ENCODE measurements at places on chromosomes 5 and 9. TPM values are rescaled to one million over a fixed set of nuclear protein-coding genes. Genes with fewer than 3 reads are reported as not detected.

DNA sequence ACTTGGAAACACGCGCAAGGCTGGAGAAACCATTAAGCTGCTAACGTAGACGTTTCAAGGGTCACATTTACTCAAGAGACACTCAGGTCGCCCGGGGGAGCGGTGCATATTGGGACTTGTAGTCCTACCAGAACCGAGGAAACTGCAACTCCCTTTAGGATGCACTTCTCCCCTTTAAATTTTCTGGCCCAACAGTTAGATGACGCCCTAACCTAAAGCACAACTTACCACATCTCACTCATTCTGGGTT, 384 bp upstream of the DMXL1 start:
- no peak for DNase-seq

DNA sequence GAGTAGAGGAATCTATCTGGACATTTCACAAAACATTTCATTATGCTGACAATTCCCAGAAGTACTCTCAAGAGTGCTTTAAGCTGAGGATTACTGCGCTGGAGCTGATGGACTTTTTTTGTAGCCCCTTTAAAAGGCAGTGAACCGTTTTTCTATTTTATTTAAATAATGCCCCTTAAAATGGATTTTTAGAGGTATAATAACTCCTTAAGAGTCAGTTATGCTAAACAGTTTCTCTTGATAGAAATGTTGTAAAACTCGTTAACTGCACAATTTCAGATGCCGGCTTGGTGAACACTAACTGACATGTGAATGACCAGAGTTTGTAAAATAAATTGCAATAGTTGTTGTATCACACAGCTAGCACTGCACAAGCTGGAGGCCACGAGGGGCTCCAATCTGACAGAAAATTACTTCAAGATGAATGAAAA, 174.0 kb downstream of the NR2F1-AS1 start:
- no peak for DNase-seq

The ROR2 gene
- 2.8 TPM for total RNA-seq

- DNase-seq: peak; percentile 56
These were observed 41.6 kb downstream of the LPAR1 start for GRCh38 chr9:110996436-110997220.

- no peak for DNase-seq
These were observed 28.6 kb downstream of the PSIP1 start for GRCh38 chr9:15482146-15482545.

DNA sequence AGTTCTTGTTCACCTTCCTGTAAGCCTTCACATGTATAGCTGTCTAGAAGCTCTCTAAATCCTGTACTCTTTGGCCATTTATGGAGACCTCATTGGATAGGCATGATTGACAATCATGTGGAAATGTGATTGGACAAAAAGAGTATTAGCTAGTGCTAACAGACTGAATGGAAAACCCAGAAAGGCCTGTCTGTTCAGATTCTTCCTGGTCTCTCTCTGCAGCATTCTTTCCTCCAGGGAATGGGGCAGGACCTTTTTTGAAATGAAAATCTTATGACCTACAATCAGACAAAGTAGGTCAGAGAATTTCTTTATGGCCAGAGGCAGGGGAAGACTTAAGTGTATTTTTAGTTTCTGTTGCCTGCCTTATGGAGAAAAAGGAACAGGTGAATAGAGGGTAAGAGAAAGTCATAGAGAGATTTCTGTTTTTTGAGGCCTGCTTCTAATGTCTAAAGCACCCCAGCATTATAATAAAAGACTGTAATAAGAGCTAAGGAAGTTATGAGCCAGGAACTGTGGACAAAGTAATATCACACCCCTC, 152.4 kb upstream of the CCDC152 start:
- DNase-seq: no peak

The IRX2 gene
- total RNA-seq: 10.3 TPM

GRCh38 chr5:32020271-32020670, 153.8 kb downstream of the GOLPH3 start:
- no peak for DNase-seq

The ANKRD55 gene
- total RNA-seq: not detected

- DNase-seq: no peak
These were observed 656.3 kb upstream of the FAM174A start for GRCh38 chr5:99878830-99879229.

DNA sequence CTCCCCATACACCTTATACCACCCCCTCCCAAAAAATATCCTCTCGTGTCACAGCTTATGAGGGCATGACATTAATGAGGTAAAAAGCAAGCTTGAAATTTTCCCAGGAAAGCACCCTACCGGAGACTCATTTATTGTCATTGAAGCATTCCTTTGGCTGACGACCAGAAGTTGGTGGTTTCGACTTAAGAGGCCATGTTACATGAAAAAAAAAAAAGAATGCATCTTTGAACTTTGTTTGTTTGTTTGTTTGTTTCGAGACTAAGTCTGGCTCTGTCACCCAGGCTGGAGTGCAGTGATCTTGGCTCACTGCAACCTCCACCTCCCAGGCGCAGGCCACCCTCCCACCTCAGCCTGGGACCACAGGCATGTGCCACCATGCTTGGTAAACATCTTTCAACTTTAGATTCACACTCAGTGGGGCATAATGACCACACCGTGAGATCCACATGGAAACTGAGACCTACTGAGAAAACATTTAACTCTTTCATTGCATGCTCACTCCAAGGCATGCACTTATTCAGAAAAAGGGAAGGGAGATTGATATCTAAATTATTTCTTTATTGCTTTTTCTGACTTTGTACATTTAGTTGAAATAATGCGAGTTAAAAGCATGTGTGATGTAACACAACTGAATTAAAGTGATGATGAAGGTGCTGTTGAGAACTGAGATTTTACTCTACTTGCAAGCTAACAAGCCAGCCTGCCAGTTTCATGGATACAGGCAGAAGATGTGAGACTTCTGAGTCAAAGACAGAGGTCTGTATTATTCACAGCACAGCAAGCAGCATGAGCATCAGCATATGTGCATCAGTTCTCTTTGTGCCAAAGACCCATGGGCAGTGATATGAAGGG, 5.1 kb upstream of the RAB14 start:
- DNase-seq: peak; percentile 48

The RRAGA gene
- 8.2 TPM for total RNA-seq

- peak; percentile 13 for DNase-seq
These were observed 156.4 kb upstream of the RUSC2 start for GRCh38 chr9:35333551-35333950.

The IQGAP2 gene
- total RNA-seq: 6.9 TPM

- DNase-seq: no peak
These were observed 97.6 kb downstream of the GNAQ start for GRCh38 chr9:77933976-77934375.

DNA sequence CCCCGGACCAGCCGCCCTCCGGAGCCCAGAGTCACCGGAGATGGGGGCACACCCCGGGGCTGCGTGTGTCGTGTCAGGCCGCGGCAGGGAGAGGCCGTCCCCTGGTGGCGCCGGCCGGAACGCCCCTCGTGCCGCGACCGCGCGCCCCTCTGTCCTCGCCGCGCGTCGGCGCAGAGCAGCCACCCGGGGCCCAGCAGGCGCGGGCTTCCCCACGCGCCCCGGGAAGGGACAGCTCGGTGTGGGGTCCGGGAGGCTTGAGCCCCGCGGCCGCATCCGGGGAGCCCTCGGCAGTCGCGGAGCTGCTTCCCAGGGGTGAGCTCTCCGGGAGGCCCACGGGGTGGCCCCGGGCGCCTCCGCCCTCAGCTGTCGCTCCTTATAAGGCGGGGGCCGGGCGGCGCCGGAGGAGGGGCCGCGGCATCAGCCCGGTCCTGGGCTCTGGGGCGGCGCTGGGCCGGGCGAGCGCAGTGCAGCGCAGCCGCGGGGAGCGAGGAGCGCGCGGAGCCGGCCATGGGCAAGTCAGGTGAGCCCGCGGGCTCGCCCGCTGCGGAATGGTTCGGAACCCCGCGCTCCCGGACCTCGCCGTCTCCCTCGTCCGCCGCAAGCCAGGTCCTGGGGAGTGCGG, at the start of gene GLIPR2:
Gene GLIPR2, plus strand, starts transcription at position 462 of the 622 bp plus-strand sequence. Its CDS starts 46 bp downstream, at position 508.
- DNase-seq: peak; percentile 89

DNA sequence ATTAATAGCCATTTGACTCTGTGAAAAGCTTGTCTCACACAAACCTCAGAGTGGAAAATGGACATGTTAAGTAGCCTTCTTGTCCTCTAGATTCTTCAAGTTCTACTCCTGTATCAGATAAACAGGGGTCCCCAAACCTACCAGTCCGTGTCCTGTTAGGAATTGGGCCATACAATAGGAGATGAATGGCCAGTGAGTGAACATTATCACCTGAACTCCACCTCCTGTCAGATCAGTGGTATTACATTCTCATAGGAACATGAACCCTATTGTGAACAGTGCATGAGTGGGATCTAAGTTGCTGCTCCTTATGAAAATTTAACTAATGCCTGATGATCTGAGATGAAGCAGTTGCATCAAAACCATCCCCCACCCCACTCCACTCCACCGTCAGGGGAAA, 136.3 kb downstream of the TMEM232 start:
- no peak for DNase-seq

The TMEM215 gene
- total RNA-seq: 0.33 TPM

DNA sequence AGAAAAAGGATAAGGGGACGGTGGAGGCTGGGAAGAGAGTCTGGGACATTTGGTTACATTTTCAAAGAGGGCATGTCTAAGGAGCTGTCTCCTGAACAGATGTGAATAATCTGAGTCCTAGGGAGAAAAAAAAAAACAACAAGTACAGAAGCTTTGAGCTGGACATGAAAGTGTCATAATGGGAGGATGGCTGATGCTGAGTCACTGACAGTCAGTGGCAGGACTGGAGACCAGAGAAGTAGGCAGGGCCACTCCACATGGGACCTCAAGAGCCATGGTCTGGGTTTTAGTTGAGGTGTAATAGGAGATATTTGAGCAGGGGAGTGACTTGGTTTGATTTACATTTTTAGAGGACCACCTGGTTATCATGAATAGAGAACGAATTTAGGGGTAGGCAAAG, 70.6 kb downstream of the DPYSL3 start:
- DNase-seq: peak; percentile 64

DNA sequence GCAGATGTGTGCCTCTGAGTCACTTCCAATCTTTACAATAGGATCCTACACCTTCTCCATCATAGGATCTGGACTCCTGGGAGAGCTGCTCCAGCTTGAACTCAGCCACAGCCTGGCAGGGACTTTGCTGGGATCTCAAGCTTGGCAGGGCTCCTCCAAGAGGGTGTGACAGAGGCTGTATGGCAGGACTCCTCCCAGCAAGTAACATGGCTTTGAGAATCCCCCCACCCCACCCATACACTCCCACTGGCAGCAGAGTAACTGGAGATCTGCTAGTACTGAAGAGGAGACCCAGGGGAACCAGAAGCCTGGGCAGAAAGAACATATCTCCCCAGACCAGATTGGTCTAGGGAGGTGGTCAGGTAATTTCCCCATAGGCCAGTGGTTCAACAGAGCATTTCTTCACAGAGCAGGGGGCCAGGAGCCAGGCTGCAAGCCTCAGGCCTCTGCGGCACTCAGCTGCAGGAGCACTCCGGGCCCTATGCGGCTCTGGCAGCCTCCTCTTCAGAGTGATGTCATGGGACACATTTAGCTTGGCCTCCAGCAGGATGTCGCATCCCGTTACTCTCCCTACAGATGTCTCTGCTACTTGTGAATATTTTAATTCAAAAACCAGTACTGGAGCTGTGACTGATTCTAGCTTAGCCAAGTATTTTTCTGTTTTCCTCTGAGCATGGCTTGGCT, 1.7 kb upstream of the ACSL6 start:
- DNase-seq: no peak

DNA sequence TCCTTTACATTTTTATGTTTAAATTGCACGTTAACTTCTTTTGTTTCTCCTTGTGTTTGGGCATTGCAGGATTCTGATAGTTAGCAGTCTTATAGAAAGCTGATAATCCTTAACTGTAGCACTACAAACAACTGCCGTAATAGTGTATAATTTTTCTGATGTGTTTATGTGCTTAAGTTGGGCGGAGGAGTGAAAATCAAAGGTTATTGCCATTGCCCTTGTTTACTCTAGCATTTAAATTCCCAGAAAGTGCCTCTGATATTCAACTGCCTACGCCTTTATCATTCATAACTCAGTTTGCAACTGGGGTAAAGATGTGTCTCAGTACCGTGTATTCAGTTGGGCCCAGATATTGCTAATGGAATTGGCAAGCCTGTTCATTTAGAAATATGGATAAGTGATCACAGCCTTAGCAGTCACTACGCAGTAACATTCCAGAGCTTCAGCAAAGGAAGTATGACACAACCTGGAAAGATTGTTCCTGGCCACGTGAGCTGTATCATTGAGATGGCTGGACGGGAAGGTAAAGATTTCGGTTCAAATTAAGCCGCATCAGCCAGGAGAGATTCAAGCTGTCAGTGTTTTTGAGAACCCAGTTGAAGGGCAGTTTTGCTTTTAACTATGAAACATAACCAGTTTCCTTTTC, 28.1 kb upstream of the LRRTM2 start:
- peak; percentile 26 for DNase-seq

The GPX3 gene
- 13.1 TPM for total RNA-seq

- DNase-seq: no peak
These were observed 51.0 kb upstream of the FYB1 start for GRCh38 chr5:39270225-39270848.

- DNase-seq: no peak
These were observed 60.2 kb downstream of the PCSK1 start for GRCh38 chr5:96372726-96373380.

GRCh38 chr5:148882332-148882731, 55.9 kb downstream of the ADRB2 start:
- no peak for DNase-seq

- no peak for DNase-seq
These were observed 43.7 kb upstream of the ITGA1 start for GRCh38 chr5:52743970-52744369.

The DOCK2 gene
- 9.3 TPM for total RNA-seq

The BRD8 gene
- total RNA-seq: 79.0 TPM

- DNase-seq: no peak
These were observed 6.7 kb upstream of the ALDOB start for GRCh38 chr9:101442318-101442717.

GRCh38 chr5:169557838-169558237, 25.7 kb upstream of the SPDL1 start:
- DNase-seq: no peak

The OR1Q1 gene
- total RNA-seq: not detected

DNA sequence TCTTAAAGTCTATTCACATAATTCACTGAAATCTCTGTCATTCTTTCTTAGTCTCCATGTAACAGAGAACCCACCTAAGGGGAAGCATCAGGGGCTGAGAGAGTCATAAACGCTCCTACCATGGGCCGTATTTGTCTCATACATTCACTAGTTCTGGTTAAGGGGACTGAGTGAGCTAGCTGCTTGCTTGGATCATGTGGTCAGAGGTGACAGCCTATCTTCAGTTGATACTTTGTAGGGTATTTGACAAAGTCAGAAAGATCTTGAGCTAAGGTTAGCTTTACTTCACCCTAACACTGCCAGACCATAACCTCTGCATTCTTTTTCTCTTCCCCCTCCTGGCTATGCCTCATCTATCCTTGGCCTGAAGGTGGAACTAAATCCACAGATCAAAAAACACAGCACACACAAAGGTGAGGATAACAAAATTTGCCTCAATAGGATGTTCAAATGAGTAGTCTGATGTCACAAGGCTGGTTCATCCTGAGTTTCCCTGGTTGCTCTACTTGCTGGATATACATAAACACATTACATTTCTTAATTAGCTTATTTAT, 66.5 kb downstream of the MARCHF3 start:
- no peak for DNase-seq

GRCh38 chr5:67723873-67724272, 491.7 kb upstream of the PIK3R1 start:
- DNase-seq: no peak

The DEPDC1B gene
- total RNA-seq: 35.3 TPM

GRCh38 chr5:78899922-78900362, 85.2 kb downstream of the ARSB start:
- peak; percentile 80 for DNase-seq

The IFNE gene
- total RNA-seq: not detected
